Esophagus squamous epithelium (tissue), 5 donors: ENCODE measurements at places on chromosomes 5 and 9.

- no peak for DNase-seq
These were observed 19.3 kb downstream of the MLANA start for GRCh38 chr9:5909976-5910375.

GRCh38 chr9:99855467-99856176, 33.9 kb downstream of the NR4A3 start:
- no peak for DNase-seq

DNA sequence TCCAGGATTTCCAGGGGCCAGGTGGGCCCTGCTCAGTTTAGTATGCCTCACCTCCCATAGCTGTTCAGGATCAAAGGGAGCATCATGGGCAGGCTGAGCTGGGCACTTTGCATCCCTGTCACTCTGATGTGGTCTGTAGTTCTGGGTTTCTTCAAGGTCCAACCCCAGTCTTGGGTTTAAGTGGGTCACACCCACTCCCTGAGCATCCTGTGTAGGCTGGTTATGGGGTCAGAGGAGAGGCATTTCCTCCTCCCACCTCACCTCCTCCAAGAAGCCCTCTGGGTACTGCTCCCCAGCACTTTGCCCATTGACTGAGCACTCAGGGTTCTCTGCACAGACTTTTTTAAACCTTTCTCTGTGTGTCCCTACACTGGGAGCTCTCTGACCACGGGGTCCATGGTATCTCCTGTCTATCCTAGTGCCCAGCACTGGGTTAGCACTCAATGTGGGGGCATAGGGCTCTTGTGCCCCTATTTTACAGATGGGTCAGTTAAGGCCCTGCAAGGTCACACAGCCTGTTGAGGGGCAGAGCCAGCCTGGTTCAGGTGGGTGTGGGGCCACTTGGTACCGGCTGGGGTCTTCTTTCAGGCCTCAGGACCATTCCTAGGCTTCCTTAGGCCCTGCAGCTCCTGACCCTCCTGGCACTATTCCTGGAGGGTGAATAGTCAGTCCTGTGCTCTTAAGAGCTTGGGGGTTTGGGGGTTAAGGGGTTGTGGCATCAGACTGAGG, 19.0 kb downstream of the CXXC5 start:
- no peak for DNase-seq

DNA sequence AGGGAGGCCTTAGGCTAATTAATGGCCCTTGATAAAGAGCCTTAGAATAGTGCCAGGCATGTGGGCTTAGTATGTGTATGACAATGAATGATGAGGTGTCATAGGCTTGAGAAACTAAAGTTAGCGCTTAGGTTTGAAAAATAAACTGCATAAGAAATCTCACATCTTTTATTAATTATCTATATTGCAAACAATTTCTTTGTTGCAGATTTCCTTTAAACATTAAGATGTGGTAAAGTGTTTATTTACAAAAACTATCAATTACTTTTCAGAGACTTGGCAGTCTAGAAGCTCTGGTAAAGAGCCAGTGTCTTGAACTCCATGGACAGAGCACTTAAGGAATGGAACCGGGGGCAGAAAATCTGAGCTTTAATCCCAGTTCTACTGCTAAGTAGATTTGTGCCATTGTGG, 23.1 kb downstream of the MAP1B start:
- no peak for DNase-seq

- no peak for DNase-seq
These were observed 77.8 kb downstream of the SLC38A9 start for GRCh38 chr5:55634209-55634805.

DNA sequence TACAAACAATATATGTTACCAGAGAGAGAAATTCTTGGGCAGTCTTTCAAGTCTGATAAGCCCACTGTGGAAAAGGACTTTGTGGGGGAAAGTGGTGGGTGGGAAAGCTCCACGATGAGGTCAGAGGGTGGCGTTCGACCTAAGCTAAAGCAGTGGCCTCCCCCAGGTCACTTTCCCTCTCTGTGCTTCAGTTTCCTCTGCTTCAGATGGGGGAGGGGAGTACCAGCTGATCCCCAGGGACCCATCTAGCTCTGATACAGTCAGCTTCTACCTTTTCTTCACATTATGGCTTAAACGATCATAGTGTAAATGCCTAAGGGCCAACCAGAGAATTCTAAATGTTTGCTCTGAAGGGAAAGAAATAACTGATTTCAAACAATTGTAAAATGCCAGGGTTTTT, 36.6 kb upstream of the ARSB start:
- DNase-seq: no peak

DNA sequence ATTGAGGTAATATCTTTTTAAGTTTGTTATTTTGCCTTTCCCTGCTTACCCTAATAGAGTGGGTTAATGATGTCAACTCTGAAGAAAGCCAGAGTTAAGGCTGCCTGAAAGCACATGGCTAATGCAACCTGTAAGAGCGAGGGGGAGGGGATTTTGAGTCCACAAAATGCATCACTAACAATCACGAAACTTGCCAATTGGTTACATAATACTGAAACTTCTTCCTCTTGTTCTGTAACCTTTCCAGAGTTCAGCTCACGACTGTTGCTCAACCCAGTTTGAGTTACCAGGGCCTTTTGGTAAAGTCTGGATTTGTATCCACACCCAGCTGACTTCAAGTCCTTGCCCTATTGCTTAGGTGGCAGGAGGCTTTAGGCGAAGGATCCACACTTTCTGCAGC, 308.8 kb downstream of the EFNA5 start:
- DNase-seq: no peak

- no peak for DNase-seq
These were observed 118.0 kb upstream of the PHYKPL start for GRCh38 chr5:178350361-178351220.
